ENCODE measurements at places on chromosomes 1 and 21.

- DNase-seq = no peak
Observed at GRCh38 chr21:42616941-42617340, 36.5 kb upstream of the PDE9A start.

DNA sequence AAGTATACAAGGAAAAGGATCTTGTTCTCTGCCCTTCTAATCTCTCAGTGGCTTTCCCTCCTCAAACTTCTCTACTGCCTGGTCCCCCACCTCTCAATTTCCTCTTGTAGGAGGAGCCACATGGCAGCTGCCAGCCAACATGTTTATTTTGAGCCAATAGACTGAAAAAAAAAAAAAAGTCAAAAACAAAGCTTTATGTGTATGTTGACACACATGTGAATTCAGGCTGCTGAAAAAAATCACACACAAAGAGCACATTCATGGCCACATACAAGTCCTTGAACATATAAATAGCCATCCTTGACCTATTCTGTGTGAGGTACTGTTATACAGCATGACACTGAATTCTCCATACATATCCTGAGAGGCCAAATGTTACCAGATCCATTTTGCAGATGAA, 3.7 kb downstream of the PTPN14 start:
- no peak for DNase-seq

GRCh38 chr1:155864393-155864792, 5.0 kb downstream of the SYT11 start:
- no peak for DNase-seq

DNA sequence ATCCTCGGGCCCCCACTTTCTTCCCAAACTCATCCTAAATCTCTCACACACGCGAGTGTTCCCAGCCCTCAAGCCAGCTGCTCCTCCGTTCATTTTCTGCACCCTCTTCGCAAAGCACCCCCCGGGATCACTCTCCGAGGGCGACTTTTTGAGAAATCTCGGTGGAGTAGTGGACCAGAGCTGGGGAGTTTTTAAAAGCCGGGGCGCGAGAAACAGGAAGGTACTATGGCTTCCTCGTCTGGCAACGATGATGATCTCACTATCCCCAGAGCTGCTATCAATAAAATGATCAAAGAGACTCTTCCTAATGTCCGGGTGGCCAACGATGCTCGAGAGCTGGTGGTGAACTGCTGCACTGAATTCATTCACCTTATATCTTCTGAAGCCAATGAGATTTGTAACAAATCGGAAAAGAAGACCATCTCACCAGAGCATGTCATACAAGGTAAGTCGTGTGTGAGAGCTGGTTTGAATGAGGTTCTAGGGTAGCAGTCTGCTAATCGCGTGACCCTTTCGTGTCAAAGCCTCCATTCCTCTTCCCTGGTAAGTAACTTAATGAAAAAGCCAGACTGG, 800 bp downstream of the DR1 start:
- no peak for DNase-seq

DNA sequence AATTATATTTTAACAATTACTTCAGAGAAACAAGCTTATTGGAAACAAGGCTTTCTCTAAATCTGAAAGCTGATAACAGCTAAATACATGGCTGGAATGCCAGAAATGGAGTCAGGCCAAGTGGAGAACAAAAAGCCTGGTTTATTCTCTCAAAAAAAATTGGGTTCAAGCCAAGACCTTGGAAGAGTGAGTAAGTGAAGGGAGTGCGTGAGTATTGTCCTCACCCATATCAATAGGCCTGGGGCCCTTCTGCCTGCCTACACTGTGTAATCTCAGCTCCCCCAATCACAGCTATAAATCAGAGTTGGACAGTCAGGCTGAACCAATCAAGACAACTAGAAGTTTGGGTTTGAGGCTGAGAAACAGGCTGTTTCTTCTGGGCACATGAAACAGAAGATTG, 7.4 kb downstream of the KYAT3 start:
- DNase-seq = no peak

GRCh38 chr1:86156566-86157455, at the start of gene COL24A1:
Gene COL24A1, minus strand, starts transcription at chr1:86156772. Its CDS starts 376 bp downstream, at chr1:86156396.
- no peak for DNase-seq

- no peak for DNase-seq
Observed at GRCh38 chr1:236123563-236123962, 18.8 kb upstream of the GPR137B start.

GRCh38 chr1:227429447-227430359, 111.4 kb upstream of the CDC42BPA start:
- no peak for DNase-seq

DNA sequence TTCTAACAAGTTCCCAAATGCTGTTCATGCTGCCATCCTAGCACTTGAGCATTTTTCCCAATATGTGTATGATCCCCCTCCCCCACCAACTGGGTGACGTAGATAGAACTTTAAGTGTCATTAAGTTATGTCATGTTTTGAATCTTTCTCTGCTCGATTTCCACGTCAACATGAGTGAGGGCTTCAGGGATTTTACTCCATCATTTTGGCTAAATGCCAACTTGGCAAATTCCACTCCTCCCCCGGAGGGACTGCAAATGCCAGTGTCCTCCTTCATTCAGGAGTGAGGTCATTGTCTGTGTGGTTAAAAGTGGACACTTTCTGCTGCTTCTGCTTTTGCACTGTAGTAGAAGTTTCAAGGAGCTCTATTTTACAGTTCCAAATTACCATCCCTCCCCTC, 201.7 kb downstream of the FGGY start:
- no peak for DNase-seq

GRCh38 chr1:207897188-207897587, 13.7 kb downstream of the CD34 start:
- no peak for DNase-seq

- DNase-seq = no peak
Observed at GRCh38 chr1:184614667-184615066, 140.0 kb downstream of the EDEM3 start.

GRCh38 chr1:76939817-76940216, 72.5 kb downstream of the ST6GALNAC5 start:
- DNase-seq = no peak

- DNase-seq = no peak
Observed at GRCh38 chr1:196027127-196027526, 581.1 kb downstream of the KCNT2 start.

DNA sequence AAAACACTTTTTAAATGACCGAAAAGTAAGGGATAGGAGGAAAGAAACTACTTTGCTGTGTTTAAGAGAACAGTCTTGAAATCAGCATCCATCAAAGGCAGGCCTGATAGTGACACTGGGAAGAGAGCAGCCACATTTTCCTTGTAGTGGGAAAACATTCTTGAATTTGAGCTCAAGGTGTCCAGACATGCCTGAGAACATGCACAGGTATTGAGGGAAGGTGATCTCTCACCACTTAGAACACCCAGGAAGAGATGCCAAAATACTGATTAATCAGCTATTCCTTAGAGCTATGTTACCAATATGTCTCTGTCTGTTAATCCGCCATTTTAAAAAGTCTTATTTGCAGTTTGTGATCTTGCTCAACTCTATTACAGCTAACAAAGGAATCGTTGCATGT, 25.9 kb downstream of the IL12RB2 start:
- no peak for DNase-seq

- no peak for DNase-seq
Observed at GRCh38 chr1:218779341-218780100, 394.2 kb upstream of the LYPLAL1 start.

- DNase-seq = no peak
Observed at GRCh38 chr1:2530513-2531361, 674 bp upstream of the HES5 start.

DNA sequence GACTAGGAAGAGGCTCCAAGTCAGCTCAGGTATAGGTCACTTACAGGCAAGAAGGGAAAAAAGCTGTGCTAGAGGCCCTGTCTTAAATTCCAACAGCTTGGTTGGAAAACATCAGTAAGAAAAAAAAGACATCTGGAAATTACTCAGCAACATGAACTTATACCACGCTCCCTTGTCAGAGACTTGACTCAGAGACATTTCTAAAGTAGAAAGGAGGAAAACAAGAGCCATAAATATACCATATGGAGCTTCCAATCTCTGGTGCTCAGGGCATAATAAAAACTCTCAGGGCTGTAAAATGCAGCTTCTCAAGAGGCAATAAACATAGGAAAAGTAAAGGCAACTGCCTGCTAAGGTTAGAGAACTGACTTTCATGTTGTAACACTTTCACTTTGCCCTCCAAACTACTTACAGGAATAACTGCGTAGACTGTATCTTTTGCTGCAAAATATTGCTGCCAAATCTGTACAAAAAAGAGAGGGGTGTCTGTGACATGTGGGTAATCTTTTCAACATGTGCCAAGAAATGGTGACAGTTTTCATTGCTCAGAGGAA, 14.7 kb downstream of the ATPAF1 start:
- no peak for DNase-seq

- no peak for DNase-seq
Observed at GRCh38 chr1:16425125-16426025, 11.8 kb downstream of the SPATA21 start.

DNA sequence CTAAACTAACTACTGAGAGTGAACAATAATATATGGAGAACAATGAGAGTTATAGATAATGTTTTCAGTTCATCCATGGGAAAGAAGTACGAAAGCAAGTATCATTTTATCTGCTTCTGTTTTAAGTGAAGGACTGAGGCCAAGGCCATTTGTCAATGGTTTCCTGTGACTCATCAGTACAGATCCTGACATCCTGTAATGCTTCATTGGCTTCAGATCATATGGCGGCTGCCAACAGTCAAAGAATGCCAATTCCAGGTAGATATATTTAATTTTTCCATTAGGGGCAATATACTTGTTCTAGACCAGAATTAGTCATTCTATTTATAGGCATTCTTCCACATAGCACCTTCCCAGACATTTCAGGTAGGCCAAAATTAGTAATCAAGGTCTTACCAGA, 97.3 kb downstream of the USH2A start:
- DNase-seq = no peak

DNA sequence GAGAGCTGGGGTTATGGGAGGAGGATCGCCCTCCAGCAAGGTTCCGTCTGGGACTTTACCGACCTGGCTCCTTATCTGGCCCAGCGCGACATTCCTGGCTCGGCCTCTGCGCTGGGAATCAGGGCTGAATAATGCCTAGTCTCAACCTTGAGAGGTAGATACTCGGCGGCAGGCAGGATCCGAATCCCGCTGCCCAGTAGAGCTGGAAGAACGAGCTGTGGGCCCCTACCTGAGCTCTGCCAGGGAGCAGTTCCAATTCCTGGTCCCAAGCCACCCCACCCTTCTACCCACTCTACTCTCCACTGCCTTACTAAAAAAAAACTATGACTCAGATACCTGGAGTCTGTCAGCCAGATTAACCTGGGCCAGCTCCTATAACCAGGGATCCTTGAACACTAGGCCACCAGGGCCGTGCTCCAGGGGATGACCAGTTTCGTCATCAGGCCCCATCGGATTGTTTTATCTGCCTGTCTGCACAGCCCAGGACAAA, 53.6 kb downstream of the RHBG start:
- no peak for DNase-seq

- DNase-seq = no peak
Observed at GRCh38 chr1:167457936-167458584, 60.3 kb downstream of the CD247 start.

DNA sequence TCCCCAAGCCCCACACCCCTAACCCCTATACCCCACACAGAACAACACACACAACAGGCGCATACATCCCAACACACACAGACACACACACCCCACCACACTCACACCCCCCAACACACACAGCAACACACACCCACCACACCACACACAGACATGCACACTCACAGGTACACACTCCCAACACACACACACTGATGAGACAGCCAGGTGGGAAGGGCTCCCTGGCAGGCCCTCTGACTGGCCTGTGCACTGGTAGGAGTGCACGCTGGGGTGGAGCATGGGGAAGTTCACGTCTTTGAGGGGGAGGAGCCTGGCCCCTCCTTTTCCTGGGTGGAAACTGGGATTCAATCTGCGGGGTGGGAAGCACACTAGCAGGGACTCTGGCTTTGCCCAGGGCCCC, 116.7 kb downstream of the RHOU start:
- DNase-seq = no peak

All from stimulated activated CD4-positive, alpha-beta T cell treated with anti-CD3 and anti-CD28 coated beads, Interleukin-12 subunit alpha, Interleukin-12 subunit beta, amount 100 ng/mL, for 4 hours (primary cell).